Activated CD4-positive, alpha-beta T cell treated with anti-CD3 and anti-CD28 coated beads, Interleukin-2, amount 50 U/mL, for 48 hours (primary cell): ENCODE measurements at places on chromosomes 6 and 20.

DNA sequence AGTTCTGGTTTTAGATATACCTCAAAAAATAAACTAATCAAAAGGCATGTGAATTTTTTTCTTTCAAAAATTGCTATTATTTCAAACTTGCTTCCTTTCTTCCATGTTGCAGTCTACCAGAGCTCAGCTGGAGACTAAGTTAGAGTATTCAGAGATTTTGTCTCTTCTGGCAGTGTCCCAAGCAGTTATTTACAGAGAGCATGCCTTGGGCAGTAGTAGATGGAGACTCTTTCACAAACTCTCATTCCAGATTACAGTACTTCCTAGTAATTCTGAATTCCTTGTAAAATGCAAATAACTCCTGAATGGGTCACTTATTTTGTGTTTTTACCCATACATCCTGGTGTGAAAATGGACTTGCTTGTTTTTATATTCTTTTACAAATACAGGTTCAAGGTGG lies 703.4 kb downstream of the EPHA7 start:
- DNase-seq: no peak

GRCh38 chr6:10434235-10434634 lies 19.4 kb upstream of the TFAP2A start:
- no peak for DNase-seq

GRCh38 chr6:20891161-20891560 lies 356.9 kb downstream of the CDKAL1 start:
- DNase-seq: no peak

GRCh38 chr20:38673725-38674091 lies 50.6 kb upstream of the SLC32A1 start:
- DNase-seq: peak; percentile 8

- DNase-seq: peak; percentile 5
These were observed 19.9 kb downstream of the PXT1 start for GRCh38 chr6:36422714-36423100.

DNA sequence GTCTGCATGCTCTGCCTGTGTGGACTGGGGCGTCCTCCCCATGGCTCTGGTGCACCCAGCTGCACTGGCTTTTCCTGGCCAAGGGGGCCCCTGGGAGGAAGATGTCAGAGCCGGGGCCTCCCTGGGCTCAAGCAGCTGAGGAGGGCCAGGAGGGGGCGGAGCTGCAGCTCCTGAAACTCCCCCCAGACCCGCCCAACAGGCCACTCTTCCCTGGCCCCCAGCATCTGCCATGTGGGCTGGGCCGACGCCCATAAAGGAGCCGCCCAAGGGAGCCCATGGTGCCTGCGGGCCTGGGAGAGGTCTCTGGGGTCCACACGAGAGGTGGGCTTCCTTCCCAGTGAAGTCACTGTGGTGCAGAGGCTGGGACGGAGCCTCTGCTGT lies 4.0 kb downstream of the RBBP8NL start:
- no peak for DNase-seq

- DNase-seq: no peak
These were observed 22.1 kb downstream of the SCP2D1 start for GRCh38 chr20:18835466-18836256.

DNA sequence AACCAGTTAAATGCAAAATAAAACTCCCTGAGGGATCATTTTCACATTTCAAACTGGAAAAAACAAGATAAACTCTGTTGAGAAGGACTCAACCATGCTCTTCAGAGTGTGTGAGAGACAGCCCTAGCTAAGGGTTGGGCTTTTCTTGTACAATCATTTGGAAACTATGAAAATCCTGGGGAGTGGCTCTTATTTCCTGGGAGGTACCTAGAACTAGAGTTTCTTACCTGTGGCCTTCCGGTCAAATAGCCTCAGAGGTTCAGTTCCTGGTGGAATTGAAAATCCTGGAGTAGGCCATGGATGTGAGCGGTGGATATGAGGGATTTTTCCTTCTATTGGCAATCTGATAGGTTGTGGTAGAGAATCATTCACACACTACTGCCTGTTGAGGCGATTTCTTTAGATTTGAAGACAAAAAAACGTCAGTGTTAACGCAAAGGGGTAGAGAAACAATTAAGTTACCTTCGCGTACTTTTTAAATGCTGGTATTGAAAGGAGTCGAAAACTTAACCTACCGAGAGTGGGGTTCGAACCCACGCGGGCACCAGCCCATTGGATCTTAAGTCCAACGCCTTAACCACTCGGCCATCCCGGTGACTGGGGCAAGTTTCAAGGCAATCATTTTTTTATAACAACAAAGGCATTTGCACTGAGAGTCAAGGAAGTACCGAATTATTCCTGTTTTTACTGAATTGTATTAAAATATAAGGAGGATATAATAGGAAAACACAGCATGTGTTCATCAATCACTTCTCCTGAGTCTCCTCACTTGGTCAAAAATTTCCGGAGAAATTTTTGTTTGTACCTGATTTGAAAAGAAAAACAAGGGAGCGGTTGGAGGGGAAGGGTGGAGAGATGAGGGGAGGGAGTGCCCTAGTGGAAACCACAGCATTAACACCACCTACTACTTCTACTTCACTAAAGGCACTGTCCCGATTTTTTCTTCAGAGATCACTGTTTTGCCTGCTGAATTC lies 191.3 kb downstream of the OR2B2 start:
- DNase-seq: peak; percentile 42

GRCh38 chr20:57211908-57212533 lies 54.4 kb downstream of the BMP7 start:
- DNase-seq: no peak

GRCh38 chr6:126804332-126805064 lies 314.0 kb upstream of the RSPO3 start:
- DNase-seq: no peak

- DNase-seq: no peak
These were observed 14.3 kb downstream of the KIAA0319 start for GRCh38 chr6:24631671-24632070.

DNA sequence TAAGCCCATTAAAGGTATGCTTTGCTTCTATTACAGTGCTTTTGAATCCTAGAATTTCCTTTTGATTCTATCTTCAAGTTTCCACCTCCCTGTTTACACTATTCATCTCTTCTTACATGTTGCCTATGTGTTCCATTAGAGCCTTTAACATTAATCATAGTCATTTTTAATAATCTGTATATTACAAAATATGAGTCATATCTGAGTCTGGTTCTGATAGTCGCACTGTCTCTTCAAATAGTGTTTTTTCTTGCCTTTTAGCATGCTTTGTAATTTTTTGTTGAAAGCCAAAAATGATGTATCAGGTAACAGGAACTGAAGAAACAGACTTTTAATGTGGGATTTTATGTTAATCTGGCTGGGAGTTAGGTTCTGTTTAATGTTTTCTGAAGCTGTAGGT lies 68.4 kb downstream of the DNAAF9 start:
- DNase-seq: no peak

DNA sequence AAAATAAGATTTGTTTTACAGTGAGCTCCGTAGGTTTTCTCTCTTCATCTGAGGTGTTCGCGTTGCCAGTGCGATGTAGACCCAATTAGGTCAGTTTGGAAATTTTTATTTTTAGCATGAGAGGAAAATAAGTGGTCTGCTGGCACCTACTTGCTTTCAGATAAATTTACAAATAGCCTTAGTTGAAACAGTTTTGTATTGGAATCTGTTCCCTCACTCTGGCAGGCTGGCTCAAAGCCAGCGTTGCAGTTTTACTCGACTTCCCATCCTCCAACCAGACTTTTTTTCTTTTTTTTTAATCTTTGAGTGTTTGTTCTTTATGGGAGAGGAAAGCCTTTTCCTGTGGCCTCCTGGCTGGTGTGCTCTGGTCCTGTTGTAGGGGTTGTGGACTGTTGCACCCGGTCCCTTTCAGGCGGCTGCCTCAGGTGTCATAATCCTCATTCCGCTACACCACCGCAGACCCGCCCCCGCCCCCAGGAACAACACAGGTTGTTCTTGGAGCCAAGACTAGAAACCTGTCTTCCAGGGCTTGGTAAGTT lies 46.7 kb downstream of the TIAM2 start:
- no peak for DNase-seq

DNA sequence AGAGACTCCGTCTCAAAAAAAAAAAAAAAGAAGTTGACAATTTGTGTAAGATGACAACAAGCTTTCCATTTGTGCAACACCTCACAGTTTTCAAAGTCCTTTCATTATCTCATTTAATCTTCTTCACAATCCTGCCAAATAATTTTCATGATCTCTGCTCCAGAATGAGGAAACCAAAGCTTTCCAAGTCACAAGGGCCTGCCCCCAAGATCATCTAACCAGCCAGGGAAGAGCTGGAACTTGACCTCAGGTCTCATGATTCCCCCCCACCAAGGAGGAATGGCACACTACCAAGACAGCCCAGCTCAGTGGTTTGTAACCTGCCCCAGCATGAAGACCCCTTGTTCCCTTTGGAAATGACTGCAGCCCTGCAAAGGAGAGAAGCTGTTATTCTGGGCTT lies 74.0 kb upstream of the PIM1 start:
- no peak for DNase-seq

DNA sequence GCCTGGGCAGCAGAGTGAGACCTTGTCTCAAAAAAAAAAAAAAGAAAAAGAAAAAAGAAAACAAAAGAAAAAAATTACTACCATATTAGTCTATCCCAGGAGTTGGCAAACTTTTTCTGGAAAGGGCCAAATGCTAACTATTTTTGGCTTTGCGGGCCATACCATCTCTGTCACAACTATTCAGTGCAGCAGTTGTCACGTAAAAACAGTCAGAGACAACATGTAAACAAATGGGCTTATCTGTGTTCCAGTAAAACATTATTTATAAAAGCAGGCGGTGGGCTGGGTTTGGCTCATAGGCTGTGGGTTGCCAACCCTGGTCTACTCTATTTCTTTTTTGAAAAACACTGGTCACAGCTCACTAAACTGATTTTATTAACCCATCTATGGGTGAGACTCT lies 53.4 kb downstream of the EYA2 start:
- DNase-seq: no peak

- DNase-seq: no peak
These were observed 20.8 kb downstream of the SLC35F1 start for GRCh38 chr6:117927866-117928265.

- no peak for DNase-seq
These were observed 29.6 kb downstream of the PRKN start for GRCh38 chr6:162697872-162698403.

DNA sequence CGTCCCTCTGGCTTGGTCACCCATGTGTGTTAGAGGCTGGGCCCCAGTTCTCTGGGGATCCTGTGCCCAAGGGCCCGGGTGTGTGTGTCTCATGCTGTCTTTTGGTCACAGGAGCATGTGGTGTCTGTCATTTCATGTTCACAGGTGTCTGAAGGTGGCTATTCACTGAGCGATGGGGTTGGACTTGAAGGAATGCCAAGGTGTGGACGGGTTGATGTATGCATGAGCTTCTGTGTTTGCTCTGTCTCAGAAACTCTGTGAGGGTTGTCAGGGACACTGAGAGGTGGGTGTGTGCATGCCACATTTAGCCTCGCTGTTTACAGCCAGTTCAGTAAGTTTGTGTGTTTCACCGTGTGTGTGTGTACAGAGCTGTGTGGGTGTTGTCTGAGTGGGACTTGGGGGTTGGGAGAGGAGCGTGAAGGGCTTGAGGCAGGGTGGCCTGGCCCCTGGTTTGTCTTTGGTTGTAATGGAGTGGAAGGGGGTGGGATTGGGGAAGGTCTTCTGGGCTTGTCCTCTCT lies 1.2 kb downstream of the DDR1 start:
- DNase-seq: peak; percentile 14

GRCh38 chr6:123855506-123855905 lies 51.8 kb downstream of the NKAIN2 start:
- DNase-seq: no peak

GRCh38 chr6:1913577-1913976 lies 303.9 kb downstream of the FOXC1 start:
- no peak for DNase-seq

DNA sequence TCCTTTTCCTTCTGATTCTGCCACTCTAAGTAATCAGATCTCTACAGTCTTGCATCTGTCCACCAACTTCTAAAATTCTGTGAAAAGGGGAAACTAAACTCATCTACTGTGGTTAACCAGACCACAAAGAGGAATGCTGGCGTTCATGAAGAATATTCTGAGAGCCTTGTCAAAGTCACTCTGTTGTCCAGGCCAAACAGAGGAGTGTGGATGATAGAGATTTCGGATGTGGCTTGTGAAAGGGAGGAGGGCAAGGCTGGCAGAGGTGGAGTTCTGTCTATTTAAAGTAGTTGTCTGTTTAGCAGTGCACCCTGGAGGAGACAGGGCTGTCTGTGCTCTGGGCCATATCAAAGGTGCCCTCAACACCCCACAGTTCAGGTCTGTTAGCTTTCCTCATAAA lies 33.9 kb downstream of the CCN2 start:
- DNase-seq: no peak
